ENCODE measurements at places on chromosomes 1 and 21.

GRCh38 chr1:27416387-27417111 lies 24.1 kb downstream of the GPR3 start:
- DNase-seq: no peak

GRCh38 chr1:23611601-23612327 lies 52.5 kb upstream of the ID3 start:
- no peak for DNase-seq

- DNase-seq: peak; percentile 61
These were observed 19.5 kb upstream of the ADAR start for GRCh38 chr1:154627257-154628120.

DNA sequence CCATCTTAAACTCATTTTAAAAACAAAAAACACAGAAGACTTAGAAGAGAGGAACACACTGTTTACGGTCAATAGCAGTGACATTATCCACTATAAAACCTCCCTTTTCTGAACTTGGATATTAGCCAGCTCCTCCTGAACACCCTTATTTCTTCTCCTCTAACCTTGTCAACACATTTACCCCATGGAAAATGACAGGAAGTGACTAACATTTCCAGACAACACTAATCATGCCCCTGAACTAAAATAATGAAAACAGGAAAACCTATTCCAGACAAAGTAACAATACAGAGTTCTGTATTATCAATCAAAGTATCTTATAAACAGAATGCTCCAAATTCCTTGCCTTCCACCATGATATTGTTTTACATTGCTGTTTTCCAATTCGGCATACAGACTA lies 45.3 kb downstream of the PALMD start:
- DNase-seq: no peak

GRCh38 chr1:197200272-197200899 lies 53.9 kb upstream of the ASPM start:
- DNase-seq: no peak

- DNase-seq: no peak
These were observed 81.0 kb upstream of the VAMP3 start for GRCh38 chr1:7690076-7690475.

- DNase-seq: no peak
These were observed 28.9 kb downstream of the DISP1 start for GRCh38 chr1:222843469-222844410.

DNA sequence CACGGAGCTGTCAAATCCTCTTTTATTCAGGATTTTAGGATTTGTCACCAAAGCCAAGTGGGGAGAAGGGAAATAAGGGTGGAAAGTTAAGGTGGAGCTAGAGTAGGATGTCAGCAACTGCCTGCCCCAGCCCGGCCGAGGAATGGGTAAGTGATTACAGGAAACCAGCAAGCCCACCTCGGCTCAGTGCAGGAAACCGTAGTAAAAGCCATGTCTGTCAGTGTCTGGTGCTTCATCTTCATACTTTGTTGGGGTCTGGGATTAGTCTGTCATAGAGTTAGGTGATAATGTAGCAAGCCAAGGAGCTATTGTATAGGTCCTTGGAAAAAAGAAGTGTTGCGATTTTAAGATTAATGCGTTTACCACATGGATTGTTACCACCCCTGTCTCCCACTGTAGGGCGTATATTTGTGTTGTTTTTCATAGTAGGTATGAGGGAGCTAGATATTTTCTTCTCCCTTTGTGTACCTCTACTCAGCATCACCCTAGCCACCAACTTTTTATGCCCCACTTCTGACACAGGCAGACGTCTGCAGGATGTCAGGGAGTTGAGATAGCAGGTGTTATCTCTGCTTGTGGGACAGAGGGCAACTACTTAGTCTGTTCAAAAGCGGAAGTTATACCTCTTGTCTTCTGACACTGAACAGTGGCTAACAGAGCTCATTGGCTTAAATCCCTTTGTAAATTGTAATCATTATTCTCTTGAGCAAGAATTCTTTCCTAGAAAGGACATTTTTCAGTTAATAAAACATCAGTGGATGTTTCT lies 253.7 kb downstream of the HHAT start:
- DNase-seq: no peak

- DNase-seq: no peak
These were observed 19.1 kb upstream of the MYOG start for GRCh38 chr1:203104789-203105390.

DNA sequence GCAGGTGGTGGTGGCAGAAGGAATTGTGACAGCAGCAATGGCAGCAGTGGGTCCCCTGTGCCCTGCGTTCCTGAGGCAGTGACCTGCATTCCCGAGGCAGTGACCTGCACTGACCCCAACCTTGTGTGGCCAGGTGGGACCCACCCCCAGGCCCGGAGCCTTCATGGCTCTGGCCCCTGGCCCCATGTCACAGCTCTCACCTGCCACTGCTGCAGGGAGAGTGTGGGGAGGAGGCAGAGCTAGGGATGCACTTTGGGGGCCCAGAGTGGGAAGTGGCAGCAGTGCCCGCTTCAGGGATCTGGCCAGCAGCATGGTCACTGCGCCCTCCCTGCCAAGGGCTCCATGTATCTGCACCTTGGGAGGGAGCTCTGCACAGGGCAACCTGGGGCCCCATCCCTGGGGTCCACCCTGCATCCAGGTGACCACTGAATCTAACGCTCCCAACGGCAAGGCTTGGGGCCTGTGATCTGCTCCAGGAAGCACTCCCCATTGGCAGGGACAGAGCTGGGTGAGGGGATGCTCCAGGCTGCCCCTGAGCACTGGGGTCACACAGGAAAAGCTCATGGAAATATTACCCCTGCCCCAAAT lies 618.6 kb downstream of the RWDD3 start:
- DNase-seq: no peak

GRCh38 chr1:107228704-107229371 lies 88.0 kb downstream of the NTNG1 start:
- DNase-seq: no peak

DNA sequence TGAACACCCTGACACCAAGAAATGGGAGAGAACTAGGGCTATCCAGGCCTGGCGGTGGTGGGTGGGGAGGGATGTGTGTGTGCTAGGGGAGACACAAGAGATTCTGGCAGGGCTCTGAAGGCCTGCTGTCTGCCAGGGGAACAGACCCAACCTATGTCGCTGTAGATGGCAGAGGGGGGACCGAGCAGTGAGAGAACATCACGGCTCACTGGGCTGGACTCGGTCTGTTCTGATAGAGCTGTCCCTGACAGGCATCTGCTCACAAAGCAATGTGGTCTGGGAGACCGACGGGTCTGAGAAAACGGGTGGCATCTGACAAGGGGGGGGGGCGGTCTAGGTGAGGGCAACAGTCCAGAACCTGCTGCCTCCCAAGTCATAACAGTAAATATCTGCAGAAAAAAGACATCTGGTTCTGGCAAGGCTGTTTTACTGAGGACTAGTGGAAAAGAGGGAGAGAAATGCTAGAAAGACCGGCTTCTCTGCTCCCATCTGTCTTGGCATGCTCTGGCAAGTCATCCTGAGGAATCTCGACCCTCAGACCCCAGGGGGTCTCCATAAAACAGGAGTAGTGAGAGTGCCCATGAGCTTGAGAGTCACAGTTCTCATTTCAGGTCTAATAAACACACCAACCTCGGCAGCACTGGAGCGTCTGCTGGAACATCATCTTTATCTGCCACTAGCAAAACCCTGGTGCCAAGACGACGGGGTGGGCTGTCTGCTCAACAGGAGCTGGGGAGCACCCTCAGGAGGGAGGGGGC lies 36.5 kb downstream of the SLC66A1 start:
- DNase-seq: no peak

GRCh38 chr1:202791077-202791747 lies 17.0 kb downstream of the KDM5B start:
- no peak for DNase-seq

DNA sequence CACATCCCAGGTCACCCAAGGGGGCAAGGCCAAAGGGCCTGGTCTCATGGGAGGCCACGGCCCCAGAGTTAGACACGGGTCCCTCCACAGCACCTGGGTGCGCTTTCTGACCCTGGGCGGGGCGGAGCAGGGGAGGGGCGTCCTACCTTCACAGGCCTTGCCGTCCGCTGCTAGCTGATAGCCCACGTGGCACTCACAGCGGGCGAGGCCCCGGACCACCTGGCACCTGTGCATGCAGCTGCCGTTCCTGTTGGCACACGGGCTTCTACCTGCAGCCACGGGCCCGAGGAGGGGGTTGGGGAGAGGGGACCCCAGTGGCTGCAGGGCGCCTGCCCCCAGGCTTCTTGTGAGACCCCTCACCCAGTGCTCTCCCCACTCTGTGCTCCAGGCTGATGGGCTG lies 59.9 kb downstream of the ARHGEF16 start:
- DNase-seq: no peak

GRCh38 chr1:160741092-160741501 lies 2.0 kb downstream of the SLAMF7 start:
- DNase-seq: no peak

- DNase-seq: no peak
These were observed 194.8 kb upstream of the HMCN1 start for GRCh38 chr1:185539277-185539943.

GRCh38 chr1:53691326-53691725 lies 47.6 kb downstream of the GLIS1 start:
- DNase-seq: no peak

DNA sequence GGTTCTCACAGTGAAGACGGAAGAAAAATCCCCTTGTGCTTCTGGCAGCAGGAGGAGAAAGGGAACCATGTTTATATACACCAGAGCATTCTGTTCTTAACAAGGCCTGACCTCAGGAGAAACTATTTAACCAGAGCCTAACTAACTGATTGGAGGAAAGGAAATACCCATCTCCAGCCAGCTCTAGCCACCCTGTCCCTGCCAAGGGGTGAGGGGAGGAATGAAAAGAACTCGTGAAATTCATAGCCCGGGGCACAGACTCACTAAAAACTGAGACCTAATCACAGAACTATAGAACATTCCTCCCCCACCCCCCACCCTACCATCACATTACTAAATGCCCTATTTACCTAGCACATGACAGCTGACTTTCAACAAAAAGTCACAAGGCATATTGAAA lies 65.0 kb downstream of the KCNH1 start:
- DNase-seq: no peak
